ENCODE measurements at places on chromosomes 7 and 10.

DNA sequence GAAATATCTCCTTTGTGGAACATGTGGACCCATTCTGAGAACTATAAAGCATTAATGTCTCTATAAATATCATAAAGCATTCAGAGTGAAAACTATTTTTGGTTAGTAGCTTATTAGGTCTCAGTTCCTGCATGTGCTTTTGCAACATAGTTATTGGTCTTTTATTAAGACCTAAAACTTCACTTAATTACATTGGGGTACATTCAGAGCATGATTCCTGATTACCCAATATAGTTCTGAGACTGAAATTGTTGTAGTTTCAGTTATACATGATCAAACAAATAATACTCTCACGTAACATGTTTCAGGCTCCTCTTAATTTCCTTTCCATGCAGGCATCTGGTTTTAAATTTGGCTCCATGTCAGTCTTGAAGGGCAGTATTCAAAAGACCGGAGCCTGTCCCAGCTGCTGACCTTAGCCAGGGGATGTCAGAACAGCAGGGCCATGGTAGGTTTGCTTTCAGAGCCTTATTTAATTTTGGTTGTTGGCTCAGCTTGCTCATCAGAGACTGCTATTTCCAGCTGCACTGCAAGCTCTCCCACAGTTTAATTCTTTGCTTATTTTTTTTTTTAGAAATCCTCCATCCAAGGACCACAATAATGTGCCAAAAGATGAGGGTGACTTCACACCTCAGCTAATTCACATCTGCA lies 447.8 kb upstream of the FZD8 start:
- no peak for DNase-seq

GRCh38 chr7:151313857-151314256 lies 27.8 kb upstream of the NUB1 start:
- no peak for DNase-seq

DNA sequence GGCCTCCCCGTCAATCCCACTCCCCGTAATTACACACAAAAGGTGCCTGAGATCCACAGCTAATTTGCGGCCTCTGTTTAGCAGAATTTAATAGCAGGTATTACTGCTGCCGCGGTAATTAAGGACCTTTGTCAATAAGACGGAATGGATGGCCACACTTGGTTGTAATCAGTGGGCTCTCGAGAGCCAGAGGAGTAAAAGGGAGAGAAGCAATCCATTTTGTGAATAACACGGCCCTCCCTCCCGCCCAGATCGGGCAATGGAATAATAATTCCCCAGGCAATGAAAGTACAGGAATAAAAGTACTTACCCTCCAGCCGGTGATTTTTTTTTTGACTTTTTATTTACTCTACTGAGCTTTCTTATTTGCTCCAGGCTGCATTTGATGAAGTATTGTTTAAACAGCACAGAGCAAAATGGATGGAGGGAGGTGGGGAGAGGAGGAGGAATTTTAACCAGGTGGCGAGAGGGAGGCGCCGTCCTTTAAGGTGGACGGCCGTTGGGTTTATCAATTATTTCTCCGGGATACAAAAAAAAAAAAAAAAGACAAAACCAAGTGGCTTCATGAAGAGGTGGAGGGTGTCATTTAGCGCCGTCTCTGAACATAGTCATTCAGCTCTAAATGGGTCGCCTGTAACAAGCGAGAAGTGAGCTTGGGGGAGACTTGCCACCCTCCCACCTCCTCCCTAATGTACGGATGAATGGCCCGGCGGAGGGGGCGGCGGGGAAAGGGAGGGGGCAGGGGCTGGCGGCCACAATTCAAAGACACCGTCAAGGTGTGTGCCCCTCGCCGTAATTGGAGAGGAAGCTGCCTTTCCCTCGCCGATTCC lies 120.3 kb downstream of the BUB3 start:
- no peak for DNase-seq

DNA sequence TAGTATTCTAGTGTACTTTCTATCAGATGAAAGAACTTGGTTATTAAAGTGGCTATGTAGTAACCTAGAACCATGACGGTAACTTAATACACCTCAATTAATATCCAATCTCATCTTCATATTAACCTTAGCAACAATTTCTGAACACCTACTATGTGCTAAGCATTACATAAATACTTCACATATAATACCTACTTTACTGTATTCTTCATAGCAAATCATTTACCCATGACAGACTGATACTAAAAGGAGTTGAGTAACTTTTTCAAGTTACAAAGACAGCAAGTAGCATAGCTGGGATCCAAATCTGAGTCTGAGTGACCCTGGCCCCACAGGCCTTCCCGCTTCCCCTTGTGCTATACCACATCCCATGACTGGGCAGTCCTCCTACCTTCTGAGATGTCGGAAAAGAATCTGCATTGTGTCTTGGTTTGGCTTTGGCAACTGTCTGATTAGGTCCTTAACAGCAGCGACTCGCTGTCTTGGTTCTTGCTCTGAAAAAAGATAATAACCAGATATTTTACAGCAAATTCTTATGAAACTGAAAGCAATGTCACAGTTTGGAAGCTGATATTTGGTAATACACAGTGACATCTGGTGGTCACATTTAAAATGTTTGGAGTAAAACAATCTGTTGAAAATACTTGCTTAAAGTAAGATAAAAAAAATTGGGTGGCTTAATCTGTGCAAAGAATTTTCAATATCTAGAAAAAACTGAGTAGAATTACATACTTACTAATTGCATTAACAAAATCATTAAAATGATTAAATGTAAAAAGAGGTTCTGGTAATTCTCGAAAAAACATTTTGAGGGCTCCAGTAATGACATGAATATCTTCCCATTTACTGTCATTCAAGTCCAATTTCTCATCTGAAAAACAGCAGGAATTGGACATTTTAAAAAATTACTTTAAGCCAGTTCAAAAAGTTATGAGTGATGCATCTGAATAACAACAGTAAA lies 120.1 kb downstream of the ARHGAP12 start:
- no peak for DNase-seq

- no peak for DNase-seq
Measured at GRCh38 chr7:38409531-38409930, 136.1 kb upstream of the TARP start.

GRCh38 chr7:120054376-120055100 lies 218.4 kb upstream of the KCND2 start:
- no peak for DNase-seq

DNA sequence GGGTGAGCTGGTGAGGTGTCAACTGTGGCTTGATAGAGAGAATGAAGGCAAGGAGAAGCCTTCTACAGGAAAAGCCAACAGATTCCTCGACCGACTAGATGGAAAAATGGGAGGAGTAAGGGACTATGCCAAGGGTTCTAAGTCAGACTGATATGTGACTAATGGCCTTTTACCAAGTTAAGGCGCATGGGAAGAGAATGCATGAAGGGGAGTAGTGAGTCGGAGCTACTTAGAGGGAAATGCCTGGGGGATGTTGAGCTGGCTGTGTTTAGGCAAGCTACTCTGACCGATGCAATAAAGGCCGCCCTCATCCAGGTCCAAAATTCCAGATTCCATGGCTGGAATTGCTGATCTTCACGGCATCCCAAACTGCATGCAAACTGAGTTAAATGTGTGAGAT lies 48.2 kb downstream of the APBB1IP start:
- no peak for DNase-seq

DNA sequence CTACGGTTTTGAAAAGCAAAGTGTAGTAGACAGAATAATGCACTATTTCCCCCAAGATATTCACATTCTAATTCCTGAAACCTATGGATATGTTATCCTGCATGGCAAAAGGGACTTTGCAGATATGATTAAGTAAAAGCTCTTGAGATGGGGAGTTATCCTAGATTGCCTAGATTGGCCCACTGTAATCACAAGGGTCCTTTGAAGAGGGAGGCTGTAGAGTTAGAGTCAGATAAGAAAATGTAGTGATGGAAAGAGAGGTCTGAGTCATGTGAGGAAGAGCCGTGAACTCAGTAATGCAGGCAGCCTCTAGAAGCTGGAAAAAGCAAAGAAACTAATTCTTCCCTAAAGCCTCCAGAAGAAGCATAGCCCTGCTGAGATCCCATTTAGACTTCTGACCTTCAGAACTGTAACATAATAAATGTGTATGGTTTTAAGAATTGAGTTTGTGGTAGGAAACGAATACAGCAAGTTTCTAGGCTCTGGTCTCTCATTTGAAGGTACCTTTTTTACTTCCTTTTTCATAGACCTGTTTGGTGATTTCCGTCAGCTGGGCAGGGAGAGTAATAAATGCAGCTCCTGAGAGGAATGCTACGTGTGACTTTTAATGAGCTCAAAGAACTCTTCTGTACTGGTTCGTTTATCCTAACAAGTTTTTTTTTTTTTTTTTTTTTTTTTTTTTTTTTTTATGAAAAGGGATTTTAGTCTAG lies 41.9 kb upstream of the NXPH1 start:
- DNase-seq = no peak

DNA sequence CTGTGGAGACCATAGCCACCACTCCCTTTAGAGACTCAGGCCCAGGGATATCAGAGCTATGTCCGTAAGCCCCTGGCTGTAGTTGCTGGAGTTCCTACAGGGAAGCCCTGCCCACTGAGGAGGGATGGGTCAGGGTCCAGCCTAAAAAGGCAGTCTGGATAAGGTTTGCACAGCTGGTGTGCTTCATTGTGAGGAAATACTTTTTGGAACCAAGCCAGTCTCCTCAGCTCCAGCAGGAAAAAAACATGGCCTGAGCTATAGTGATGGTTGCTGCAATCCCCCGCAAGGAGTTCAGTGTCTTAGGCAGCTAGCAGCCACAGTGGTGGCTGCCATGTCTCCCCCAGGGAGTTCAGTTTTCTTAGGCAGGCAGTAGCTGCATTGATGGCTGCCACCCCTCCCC lies 52.6 kb upstream of the CYP2C8 start:
- no peak for DNase-seq

- no peak for DNase-seq
Measured at GRCh38 chr7:54932818-54933543, 85.8 kb upstream of the EGFR start.

- no peak for DNase-seq
Measured at GRCh38 chr10:126906704-126907422, 1.6 kb downstream of the DOCK1 start.

GRCh38 chr7:107506674-107507339 lies 37.0 kb downstream of the GPR22 start:
- DNase-seq = no peak

DNA sequence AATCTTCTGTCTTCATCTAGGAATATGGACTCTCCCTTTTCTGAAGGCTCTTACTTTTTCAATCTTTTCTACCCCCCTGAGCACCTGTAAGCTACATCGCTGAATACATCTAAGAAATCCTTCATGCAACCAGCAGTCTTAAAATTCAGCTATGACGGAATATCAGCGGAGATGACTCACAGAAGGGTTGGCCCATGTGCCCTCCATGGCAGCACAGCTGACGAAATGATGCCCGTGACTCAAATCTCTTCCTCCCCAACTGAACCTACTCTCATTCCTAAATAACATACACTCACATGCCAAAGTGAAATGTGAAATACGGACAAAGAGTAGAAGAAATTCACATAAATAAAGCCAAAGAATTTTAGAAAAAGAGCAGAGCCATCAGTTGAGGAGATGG lies 30.3 kb upstream of the NCAPG2 start:
- no peak for DNase-seq

DNA sequence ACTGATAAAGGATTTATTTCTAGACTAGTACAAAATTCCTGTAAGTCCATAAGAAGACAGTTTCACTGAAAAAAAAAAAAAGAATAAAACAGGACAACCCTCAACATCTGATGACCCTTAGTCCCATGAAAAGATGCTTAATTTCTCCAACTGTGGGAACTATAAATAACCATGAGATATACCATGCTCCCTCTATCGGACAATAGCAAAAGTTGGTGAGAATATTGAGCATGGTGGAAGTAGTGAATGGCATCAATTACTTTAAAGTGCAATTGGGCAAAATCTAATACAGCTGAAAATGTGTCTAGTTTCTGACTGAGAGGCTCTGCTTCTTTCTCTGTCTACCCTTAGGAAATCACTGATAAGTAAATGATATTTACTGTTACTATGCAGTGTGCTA lies 348.8 kb downstream of the SUGCT start:
- DNase-seq = no peak

- DNase-seq = no peak
Measured at GRCh38 chr10:119562097-119562496, 19.6 kb upstream of the RGS10 start.

DNA sequence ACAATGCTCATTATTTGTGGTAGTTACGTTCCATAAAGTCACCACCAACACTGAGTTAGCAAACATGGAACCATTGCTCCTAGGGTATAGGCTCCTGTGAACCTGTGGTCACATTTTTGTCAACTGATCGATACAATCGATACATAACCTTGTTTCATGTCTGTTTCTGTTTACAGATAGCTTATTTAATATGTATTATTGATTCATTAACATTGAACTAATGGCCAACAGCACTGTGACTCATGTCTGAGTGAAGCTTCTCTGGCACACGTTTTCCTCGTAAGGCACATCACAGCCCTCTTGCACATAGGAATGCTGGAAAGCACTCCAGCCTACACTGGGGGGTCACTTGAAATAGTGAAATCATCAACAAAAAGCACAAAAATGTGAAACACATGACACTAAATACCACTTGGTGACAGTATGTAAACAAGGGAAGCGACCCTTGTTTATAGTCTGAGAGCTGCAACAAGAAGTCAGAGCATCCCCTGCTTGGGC lies 27.0 kb downstream of the GHRHR start:
- DNase-seq = no peak

- DNase-seq = no peak
Measured at GRCh38 chr7:32496052-32496813, 944 bp downstream of the AVL9 start.

DNA sequence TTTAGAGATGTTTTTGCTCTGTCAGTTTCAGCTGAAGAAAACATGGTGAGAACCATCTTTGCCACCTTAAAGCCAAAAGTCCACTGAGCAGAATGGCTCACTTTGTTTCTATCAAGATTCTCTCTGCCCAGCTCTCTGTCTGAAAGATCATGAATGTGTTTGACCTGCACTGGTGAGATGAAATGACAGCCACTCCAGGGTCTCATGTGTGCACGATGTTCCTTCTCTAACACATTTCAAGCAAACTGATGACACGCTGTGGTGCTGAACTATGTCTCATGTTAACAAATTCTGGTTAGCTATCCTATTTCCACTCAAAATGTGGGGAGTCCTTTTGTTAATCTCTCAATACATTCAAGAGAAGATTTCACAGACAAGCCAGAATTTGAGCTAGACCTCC lies 260.6 kb downstream of the GLI3 start:
- no peak for DNase-seq

DNA sequence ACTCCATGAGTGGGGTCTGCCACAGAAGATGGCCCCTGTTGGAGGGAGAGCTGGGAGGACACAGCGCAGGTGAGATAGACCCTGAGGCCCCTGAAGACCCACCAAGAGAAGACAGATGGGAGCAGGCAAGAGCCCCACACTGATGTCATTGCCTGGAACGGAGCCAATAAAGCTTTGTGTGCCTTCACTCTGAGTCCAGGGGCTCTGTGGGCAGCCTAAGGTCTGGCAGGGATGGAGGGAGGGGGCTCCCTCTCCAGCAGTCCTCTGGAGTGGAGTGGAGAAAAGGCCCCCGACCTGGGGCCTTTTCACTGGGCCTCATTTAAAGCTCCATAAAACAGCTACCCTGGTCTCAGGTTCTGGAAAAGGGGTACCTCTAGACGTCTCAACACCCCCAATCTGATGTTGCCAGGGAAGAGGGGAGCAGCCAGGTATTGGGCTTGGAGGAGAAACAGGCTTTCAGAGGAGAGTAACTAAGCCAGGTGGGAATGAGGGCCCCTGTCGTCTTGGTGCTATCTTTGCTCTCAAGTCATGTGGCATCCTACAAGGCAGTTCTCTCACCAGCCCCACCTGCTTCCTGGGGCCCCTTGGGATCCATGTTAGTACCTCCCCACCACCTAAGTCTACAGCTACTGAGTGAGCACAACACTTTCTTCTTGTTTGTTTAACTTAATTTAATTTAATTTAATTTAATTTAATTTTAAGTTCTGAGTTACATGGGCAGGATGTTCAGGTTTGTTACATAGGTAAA lies 1.4 kb downstream of the C10orf62 start:
- DNase-seq = no peak
